ENCODE measurements at places on chromosomes 7 and 10.

GRCh38 chr7:133591704-133592340 is 338.9 kb downstream of the EXOC4 start:
- DNase-seq = no peak

- no peak for DNase-seq
Observed at GRCh38 chr10:60140651-60141632, 234.6 kb upstream of the CCDC6 start.

DNA sequence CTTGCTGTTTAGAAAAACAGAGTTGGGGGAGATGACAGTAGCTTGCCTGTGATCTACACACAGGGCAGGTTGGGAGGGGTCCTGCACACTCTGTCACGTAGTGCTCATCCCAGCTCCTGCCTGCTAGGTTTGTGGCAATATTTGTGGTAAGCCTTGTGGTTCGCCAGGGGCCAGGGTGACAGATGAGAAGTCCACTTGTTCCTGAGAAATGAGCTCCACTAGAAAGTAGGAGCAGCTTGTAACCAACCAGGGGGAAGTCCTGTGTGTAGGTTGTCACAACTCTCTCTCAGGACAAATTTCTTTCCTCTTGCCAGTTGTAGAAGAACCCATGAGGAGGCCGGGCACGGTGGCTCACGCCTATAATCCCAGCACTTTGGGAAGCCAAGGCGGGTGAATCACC is 147.0 kb downstream of the TCF7L2 start:
- DNase-seq = no peak

DNA sequence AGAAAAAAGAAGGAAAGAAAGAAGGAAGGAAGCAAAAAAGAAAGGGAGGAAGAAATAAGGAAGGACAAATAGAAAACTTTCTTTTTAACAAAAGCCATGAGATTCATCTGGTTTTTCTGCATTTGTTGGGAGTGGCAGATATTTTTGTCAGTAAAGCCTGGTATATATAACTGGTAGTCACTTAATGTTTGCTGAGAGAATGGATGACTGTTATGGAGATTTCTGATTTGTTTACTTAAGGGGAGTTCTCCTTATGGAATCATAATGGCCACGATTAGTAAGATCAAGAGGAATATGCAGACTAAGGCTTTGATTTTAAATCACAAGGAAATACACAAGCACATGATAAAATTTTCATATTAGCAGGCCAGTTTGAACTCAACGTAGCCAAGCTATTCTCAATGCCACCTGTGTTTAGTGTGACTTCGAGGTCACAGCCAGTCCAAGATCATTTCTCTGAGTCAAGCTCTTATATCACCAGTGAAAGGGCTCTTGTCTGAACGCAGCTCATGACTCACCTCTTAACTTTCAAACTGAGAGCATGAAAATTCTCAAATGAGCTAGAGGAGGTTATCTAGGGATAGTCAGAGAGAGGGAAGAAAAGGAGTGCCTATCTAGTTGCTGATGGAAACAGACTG is 445.1 kb upstream of the ZMIZ1 start:
- DNase-seq = no peak

GRCh38 chr10:36577126-36577525 is 548.3 kb upstream of the ANKRD30A start:
- no peak for DNase-seq

- peak; percentile 71 for DNase-seq
Observed at GRCh38 chr7:105779856-105780780, 96.3 kb downstream of the ATXN7L1 start.

- no peak for DNase-seq
Observed at GRCh38 chr10:71975871-71976725, 11.9 kb downstream of the CHST3 start.

GRCh38 chr7:158751751-158752150 is 47.1 kb upstream of the NCAPG2 start:
- DNase-seq = no peak

DNA sequence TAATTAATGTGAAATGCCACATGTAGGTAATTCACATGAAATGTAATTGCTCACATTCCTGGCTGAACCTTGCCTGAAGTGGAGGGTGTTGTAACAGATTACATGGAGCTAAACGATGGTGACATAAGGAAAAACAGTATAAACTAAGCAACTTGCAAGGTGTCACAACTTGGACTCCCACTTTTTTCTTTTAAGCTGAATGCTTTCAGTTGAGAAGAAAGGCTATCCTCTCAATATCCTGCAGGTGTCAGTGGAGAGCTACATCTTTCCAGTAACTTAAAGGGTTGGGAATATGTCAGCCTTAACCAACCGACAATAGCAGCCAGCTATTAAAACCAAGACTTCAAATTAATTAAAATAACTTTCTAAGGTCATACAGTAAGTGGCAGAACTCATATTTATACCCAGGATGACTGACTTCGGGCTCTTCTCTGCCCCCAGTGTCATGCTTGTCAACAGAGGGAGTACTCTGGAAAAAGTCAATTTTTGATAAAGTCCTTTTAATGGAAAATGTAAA is 33.7 kb downstream of the NRBF2 start:
- DNase-seq = peak; percentile 53

- DNase-seq = no peak
Observed at GRCh38 chr7:22125436-22125835, 179.7 kb upstream of the CDCA7L start.

DNA sequence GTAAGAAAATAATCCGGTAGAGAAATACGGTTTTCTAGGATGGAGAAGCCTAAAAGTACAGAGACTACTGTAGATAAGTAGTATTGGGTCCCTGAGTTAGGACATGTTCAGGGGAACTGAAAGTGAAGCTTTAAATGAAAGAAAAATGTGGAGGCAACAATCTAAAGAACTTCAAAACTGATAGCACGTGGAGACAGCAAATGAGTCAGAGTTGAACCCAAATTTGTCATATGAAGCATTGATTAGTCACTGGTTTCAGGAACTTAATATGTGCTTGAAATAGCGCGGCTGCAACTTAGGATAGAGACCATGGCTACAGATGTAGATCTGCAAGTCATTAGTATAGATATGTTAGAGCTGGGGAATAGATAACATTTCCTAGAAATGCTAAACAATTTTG is 1138.6 kb upstream of the SORCS1 start:
- DNase-seq = no peak

- DNase-seq = no peak
Observed at GRCh38 chr7:144720149-144720548, 115.7 kb downstream of the TPK1 start.

DNA sequence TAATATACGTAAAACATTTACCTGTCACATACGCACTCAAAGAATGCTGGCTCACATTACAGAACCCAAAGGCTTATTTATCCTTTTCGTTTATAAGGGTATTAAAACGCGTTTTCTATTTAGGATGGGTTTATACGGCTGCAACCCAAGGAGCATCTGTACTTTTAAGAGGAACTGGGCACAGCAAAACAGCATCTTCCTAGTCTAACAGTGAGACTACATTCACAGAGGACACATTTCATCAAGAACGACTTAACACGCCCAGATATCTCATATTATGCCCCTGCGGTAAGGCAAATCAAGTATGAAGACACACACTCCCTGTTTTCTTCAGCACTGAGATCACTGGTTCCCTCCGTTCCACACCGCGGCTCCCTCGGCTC is 533 bp upstream of the DMTF1 start:
- no peak for DNase-seq

DNA sequence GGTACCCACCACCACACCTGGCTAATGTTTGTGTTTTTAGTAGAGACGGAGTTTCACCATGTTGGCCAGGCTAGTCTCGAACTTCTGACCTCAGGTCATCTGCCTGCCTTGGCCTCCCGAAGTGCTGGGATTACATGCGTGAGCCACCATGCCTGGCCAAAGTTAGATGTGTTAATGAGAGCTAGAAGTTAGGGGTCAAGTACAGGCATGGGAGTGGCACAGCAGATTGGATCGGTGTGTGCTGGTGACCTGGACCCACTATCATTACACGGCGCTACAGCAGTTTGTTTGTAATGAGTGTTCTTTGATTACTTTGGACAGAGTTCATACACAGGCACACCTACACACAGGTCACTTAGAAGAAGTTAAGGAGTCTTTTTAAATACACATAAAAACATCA is 36.7 kb downstream of the DNAJB6 start:
- DNase-seq = no peak

GRCh38 chr10:60944058-60944909 is at the start of gene RHOBTB1:
RHOBTB1 (minus strand) TSS chr10:60944185; CDS start chr10:60911542, 32,643 bp downstream.
- peak; percentile 53 for DNase-seq

- DNase-seq = no peak
Observed at GRCh38 chr7:37408291-37409228, 40.1 kb downstream of the ELMO1 start.

- DNase-seq = no peak
Observed at GRCh38 chr10:79027147-79028055, 41.4 kb upstream of the ZMIZ1 start.

DNA sequence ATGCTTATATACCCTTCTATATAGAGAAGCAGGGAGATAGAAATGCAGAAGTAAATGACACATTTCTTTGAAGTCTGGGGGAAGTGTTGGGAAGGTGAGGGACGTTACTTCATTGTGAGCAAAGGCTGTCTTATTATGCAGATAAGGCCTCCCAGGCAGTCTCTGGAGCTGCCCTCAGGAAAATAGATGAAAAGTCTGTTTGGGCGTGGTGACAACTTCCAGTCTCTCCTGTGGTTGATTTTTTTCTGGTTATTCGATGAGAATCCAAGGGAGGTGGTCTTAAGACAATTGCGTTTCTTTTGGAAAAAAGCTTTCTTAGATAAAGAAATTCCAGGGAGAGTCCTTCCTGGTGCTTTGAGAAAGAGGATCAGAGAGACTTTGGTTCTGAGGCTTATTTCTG is 84.0 kb downstream of the NEUROD6 start:
- DNase-seq = no peak

- no peak for DNase-seq
Observed at GRCh38 chr10:58590152-58590840, 77.6 kb downstream of the BICC1 start.

DNA sequence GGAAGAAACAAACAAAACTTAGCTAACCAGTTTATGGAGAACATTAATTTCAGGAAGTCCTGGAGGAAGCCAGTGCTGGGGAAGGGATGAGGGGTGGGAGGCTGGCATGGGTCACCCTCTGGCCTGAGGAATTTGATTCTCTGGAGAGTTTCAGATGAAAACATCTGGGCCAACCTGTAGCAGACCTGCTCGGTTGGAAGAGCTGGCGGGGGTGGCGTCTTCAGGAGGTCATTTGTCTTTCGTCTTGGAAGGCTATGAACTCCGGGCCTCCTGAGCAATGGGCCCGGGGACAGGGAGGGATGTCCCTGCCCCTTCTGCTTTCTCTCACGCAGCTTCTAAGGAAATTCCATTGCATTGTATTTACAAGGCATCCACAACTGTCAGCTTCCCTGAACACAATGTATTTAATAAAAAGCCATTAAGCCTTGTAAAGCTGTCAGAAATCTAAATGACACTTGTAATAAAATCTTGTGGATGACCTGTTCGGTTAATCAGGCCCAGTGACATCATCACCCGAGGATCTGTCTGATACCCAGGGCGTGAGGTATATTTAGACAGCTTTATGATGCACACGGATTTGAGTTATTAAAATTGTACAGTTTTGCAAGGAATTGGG is 250.5 kb downstream of the RAB11FIP2 start:
- DNase-seq = no peak

GRCh38 chr10:79066411-79067240 is 2.1 kb upstream of the ZMIZ1 start:
- DNase-seq = peak; percentile 50

GRCh38 chr10:114876602-114877300 is 55.2 kb downstream of the FHIP2A start:
- peak; percentile 24 for DNase-seq

GRCh38 chr10:129933456-129934092 is 30.5 kb downstream of the EBF3 start:
- no peak for DNase-seq

- no peak for DNase-seq
Observed at GRCh38 chr10:110481919-110482318, 15.8 kb upstream of the DUSP5 start.

- DNase-seq = no peak
Observed at GRCh38 chr7:151425670-151426440, 14.1 kb downstream of the CRYGN start.

DNA sequence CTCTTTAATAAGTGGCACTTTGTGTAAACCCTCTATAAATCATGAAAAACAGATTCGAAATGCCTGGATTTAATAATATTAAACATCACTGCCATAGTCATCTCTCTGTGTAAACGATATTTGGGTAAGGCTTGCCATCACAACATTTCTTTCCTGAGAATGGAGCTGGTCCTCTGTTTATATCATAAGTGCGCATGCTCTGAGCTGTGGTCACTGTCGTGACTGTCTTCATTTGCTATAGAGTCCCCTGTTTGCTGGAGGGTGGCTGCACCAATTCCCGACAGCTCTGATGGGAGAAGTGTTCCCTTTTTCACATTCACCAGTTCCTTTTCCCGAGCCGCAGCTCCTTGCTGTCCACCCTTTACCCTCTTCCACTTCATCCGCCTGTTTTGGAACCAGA is 50.4 kb upstream of the AGMO start:
- DNase-seq = no peak

DNA sequence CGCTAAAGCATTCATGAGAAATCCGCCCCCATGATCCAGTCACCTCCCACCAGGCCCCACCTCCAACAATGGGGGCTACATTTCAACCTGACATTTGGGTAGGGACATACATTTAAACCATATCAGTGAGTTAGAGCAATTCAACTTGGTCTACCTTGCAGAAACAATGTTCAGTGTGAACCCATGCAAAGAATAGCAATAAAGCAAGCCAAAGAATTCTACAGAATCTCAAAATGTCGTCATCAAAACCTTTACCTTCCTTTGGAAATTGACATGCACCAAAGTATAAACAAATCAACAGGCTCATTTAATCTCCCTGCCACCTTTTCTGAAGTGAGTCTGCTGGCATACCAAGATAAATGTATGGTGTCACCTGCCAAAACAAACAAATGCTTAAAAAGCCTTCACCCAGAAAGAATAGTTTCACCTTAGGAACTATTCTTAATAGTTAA is 68.8 kb upstream of the ABLIM1 start:
- no peak for DNase-seq

DNA sequence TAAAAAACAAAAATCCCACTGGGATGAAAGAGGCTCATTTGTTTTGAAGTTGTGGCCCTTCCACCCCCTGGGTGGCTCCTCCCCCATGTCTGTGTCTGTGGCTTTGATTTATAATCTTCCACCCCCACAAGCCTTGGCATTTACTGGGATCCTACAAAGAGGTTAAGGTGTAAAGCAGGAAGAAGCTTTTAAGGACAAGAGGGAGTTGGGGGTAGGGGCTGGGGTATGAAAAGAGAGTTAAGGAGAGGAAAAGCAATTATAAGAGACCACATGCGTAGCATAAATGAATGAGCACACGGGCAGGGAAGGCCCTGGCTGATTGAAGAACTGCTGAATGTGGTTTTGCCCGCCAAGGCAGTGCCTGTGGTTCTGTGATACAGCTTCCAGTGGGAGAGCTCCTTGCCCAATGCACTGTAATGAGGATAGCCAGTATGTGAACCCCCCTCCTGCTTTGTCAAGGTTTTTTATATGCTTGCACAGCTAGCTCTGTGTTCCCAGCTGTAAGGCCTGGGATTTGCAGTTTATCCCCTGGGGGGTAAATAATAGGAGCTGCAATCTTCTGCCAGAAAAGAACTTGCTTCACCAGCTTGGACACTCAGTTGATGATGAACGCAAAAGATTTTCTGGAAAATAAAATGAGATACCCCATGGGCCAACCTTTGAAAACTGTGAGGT is 34.7 kb upstream of the KMT2E start:
- no peak for DNase-seq
